Occipital lobe (tissue), 3 donors: ENCODE measurements at places on chromosomes 3 and 15. TPM values are rescaled to one million over a fixed set of nuclear protein-coding genes. Genes with fewer than 3 reads are reported as not detected.

DNA sequence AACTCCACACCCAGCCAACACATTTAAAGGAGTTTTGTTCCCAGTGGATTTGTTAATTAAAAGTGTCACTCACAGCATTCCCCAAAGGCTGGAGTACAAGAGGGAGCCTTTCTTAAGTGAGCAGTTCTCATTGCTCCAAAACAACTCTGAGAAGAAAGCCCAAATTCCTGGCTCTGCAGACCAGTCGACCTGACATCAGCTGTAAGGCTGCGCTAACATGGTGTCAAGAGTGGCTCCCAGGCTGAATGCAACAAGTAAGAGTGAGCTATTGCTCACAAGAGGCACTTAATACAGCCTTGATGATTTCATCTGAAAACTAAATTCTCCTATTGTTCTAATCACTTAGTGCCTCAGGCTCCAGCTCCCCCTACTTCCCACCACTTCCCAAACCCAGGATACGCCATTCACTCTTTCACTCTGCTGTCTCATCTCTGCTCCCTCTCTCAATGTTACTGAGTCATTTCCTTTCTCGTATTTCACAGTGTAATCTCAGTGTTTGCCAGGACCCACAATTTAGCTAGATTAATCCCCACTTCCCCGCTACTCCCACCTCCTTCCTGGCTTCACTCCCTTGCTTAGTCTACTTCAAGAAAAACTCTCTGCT lies 81.8 kb downstream of the WWTR1 start:
- no peak for DNase-seq

- DNase-seq = no peak
These were observed 12.7 kb upstream of the ST3GAL6 start for GRCh38 chr3:98750276-98750919.

Gene ST3GAL6
- 35.6 TPM for total RNA-seq

DNA sequence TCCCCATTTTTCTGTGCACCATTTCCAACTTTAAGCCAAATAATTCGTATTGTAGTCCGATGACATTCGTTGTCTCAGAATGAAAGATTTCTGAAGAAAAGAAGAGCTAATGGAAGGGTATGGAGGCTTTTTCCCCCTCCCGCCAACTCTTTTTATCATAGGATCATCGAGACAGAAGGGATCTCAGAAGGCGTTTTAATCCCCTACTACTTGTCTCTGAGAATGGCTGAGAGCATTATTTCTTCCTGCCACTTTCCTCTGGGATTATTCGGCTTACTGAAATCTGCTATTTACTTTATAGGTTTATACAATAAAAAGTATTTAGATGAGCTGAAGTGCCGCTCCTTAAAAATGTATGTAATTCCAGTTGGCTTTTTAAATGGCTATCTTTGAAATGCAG lies 789.8 kb downstream of the EDEM1 start:
- no peak for DNase-seq

GRCh38 chr3:66655044-66655443 lies 154.2 kb upstream of the LRIG1 start:
- no peak for DNase-seq

Gene ILDR1
- not detected for total RNA-seq

GRCh38 chr3:50602595-50603191 lies 8.9 kb downstream of the CISH start:
- no peak for DNase-seq

DNA sequence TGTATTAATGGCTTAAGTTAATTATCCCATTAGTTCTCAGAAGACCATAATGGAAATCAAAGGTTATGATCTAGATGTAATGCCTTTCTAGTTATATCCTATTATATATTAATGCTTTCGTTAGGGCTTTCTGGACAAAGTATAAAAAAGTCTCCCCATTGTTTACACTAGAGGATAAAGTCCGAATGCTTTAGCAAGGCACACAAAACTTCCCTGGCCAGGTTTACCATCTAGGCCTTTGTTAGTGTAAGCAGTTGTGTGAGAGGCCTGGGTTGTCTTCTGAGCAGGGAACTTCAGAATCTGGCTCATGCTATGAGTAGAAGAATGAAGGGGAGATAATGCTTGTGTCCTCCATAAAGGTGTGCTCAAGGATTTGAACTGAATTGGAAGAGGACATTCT lies 106.3 kb upstream of the MEIS2 start:
- no peak for DNase-seq

DNA sequence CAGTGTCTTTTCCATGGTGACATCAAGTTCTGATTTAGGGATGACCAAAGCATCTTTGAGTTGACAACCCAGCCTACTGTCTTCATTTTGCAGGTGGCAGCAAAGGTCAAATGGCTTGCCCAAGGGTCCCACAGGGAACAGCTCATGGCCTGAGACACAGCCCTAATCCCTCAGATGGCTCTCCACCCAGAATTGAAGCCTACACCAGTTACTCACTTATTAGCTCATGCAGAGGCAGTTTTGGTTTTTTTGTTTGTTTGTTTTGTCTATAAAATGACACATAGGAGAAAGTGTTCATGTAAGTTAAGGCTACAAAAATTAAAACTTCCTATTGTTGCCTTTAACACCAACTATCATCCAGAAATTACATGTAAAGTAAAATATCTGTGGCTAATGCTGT lies 167.9 kb downstream of the OSBPL10 start:
- no peak for DNase-seq

Gene LSG1
- total RNA-seq = 42.4 TPM
